Ovary (tissue), 10 donors: ENCODE measurements at places on chromosomes 4 and X. TPM values are rescaled to one million over a fixed set of nuclear protein-coding genes. Genes with fewer than 3 reads are reported as not detected.
A peak's percentile ranks its signal among the peaks of the same experiment; 100 is the strongest.

GRCh38 chr4:26220696-26221095 lies 100.1 kb upstream of the RBPJ start:
- H3K27ac ChIP-seq = no peak overlapping the region
- no peaks in the 10 kb centered on the region for H3K36me3 ChIP-seq
- H3K4me1 ChIP-seq = peaks cover 3% of the 10 kb centered on the region
- H3K4me3 ChIP-seq = no peak overlapping the region
- no peak for DNase-seq

DNA sequence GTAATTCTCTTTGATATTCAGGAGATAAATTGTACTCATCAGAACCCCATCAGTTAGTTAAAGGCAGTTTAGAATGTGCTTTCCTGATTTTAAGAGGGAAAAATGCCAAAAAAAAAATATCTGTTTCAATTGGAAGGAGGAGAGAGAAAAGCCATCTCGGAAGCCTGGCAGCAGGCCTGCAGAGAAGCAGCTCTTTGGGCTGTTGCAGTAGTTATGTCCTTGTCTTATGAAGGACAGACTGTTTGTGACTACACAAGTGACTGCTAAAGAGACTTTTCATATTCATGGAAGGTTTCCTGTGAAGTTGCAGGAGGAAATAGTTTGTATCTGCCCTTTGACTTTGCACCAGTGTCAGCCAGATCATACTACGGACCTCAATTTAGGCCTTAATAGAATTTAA lies 88.8 kb downstream of the DCLK2 start:
- no peak for DNase-seq
- no peak overlapping the region for H3K27ac ChIP-seq
- H3K27me3 ChIP-seq = no peaks in the 10 kb centered on the region
- peaks cover 3% of the 10 kb centered on the region for H3K4me1 ChIP-seq
- H3K4me3 ChIP-seq = no peak overlapping the region

DNA sequence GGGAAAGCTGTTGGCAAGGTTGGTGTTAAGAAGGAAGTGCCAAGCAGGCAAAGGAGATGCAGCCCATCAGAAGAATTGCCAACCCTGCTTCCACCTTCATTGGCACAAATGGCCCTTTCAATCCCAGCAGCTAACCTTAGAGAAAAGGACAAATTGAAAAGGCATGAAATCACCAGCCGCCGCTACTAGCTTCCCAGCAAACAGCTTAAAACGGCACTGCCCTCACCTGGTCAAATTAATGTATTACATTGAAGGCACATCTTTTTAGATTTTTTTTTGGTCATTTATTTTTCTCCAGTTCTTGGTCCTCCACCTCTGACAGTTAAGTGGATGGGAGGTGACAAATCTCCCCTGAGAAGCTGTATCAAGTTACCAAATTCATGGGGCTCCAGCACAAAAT lies 51.0 kb upstream of the NHSL2 start:
- H3K27ac ChIP-seq = no peak overlapping the region
- no peaks in the 10 kb centered on the region for H3K27me3 ChIP-seq
- H3K4me1 ChIP-seq = no peaks in the 10 kb centered on the region
- no peaks in the 10 kb centered on the region for H3K36me3 ChIP-seq

DNA sequence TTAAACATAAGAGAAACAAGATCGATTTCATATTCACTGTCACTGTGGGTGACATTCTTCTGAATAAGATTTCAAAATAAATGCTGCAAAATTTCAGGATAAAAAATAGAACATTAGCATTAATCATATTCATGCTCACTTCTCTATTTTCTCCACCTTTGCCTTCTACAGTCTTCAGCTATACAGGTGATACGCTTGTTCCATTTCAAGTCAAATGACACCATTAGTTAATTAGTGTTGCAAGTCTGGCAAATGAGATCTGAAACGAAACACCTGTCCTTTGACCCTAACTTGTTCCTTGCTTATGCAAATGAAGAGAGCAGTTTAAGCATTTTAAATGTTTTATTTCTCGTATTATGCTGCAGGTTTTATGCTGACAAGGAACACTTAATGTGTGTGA lies 667.5 kb upstream of the MAGEB2 start:
- no peaks in the 10 kb centered on the region for H3K4me1 ChIP-seq
- no peaks in the 10 kb centered on the region for H3K27me3 ChIP-seq
- H3K27ac ChIP-seq = no peak overlapping the region
- no peak overlapping the region for H3K4me3 ChIP-seq
- no peak for DNase-seq
- no peaks in the 10 kb centered on the region for H3K36me3 ChIP-seq

DNA sequence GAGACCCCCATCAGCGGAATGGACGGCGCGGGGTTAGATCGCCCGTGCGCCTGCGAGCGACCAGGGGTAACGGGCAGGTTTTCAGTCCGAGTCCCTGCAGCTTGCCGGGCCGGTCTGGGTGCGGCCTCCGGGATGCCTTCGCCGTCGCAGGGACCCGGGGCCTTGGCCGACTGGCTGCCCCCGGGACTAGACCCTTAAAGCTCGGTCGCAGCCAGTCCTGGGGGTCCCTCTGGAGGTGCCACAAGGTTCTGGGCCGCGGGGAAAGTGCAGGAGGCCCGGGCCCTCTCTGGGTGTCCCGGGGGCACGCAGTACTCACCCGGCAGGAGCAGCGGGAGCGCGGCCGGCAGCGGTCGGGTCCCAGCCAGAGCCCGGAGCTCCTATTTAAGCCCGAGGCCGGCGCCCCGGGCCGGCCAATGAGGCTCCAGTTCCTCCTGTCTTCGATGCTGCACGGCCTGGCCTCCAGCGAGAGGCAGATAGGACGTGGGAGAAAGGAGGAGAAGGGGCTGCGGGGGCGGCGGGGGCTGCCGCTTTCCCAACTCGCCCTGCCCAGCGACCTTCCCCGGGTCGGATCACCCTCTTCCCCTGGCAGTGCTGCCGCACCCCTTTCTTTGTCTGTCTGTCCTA lies at the start of gene SPON2:
SPON2 (minus strand) TSS at position 356 of the 624 bp plus-strand sequence.
- H3K4me1 ChIP-seq = peaks cover 16% of the 10 kb centered on the region
- no peaks in the 10 kb centered on the region for H3K27me3 ChIP-seq
- peak within 1 kb of the TSS; percentile 76 for H3K27ac ChIP-seq
- peak within 1 kb of the TSS; percentile 47 for H3K4me3 ChIP-seq

DNA sequence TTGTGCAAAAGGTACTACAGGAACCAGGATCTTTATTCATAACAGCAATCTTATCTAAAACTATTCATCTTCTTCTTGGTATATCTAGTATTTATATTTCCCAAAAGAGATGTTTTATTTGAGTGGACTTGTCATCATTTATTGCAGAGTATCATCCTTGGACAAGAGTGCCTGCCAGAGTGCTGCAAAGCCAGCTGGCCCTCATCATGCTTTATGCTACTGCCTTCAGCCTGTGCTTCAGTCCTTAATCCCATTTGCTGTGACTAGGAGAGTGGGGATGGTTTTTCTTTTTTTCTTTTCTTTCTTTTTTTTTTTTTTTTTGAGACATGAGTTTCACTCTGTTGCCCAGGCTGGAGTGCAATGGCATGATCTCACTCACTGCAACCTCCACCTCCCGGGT lies 33.5 kb upstream of the ELF2 start:
- no peaks in the 10 kb centered on the region for H3K36me3 ChIP-seq
- no peak overlapping the region for H3K4me3 ChIP-seq

The PRDM5 gene
- 53.8 TPM for total RNA-seq
